ENCODE measurements at places on chromosomes 13 and 19.

DNA sequence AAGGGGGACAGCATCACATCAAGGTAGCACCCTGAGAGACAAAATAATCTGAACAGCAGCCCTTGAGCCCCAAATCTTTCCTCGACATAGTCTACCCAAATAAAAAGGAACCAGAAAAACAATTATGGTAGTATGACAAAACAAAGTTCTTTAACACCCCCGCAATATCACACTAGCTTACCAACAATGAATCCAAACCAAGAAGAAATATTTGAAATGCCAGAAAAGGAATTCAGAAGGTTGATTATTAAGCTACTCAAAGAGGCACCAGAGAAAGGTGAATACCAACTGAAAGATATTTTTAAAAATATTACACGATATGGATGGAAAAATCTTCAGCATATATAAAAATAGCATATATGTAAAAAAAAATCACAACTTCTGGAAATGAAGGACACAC is 252.9 kb upstream of the SLITRK6 start:
- no peak for DNase-seq

DNA sequence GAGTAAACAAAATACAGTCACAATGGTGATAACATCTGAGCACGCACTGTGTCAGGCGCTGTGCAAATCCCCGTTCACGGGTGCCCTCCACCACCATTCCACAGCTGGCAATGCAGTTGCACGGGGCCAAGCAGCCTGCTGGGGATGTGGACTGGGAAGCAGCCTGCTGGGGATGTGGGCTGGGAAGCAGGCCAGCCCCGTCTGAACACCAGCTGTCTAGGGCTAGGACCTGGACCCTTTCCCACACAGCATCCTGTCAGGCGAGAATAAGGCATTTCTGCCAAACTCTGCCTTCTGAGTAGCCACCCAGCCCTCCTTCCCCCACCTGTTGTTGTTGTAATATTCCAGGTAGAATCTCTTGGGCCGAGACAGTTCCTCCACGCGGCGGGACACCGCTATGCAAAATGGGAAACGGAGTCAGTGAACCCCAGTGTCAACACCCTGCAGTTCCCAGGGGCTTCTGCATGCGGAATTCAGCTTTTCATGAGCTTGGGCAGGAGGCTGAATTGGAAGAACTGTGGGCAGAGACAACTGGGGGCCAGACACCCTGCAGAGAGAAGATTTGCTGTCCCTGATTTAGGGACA is 27.8 kb upstream of the MIER2 start:
- DNase-seq: no peak

DNA sequence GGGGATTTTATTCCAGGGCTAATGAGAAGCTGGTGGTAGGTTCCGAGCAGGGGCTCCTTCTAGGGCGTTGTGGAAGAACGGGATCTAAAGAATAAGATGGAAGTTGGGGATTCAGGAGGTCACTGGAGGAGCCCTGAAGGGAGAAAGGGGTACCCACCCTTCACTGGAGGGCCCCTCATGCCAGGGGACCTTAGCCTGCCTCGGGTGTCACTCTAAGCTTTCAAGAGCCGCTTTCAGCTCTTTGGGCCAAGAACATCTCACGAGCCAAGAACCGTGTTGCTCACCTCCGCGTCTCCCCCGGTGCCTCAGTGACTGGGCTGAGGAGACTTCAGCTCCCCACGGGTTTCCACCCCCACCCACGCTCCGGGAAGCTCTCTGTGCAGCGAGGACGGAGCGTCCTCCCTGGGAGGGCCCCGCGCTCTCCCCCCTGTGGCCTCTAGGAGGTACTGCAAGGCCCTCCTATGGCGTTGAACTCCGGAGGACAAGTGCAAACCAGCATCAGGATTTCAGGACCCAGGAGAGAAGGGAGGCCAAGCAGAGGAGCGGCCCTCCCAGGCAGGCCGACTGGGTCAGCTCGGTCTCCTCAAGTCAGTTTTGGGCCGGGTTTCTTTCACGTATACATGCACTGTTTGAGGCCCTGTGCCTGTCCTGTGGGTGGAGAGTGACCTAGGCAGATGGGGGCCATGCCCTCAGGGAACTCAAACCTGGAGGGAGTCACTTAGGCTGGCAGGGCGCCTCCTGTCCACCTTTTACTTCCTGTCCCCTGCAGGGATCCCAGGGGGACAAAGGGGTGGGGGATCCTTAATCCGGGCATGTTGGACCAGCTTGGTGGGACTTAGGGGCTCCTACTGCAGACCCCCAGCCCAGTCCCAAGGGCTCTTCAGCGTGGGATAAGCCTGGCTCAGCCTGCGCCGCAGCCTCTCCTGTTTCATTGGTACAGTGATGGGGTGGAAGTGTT is 5.1 kb upstream of the KRTDAP start:
- peak; percentile 95 for DNase-seq

GRCh38 chr13:98368019-98368418 is 190.9 kb upstream of the RNF113B start:
- no peak for DNase-seq

GRCh38 chr13:113157206-113157928 is 1.1 kb upstream of the PROZ start:
- no peak for DNase-seq

- no peak for DNase-seq
Measured at GRCh38 chr13:34803756-34804155, 138.3 kb upstream of the NBEA start.

DNA sequence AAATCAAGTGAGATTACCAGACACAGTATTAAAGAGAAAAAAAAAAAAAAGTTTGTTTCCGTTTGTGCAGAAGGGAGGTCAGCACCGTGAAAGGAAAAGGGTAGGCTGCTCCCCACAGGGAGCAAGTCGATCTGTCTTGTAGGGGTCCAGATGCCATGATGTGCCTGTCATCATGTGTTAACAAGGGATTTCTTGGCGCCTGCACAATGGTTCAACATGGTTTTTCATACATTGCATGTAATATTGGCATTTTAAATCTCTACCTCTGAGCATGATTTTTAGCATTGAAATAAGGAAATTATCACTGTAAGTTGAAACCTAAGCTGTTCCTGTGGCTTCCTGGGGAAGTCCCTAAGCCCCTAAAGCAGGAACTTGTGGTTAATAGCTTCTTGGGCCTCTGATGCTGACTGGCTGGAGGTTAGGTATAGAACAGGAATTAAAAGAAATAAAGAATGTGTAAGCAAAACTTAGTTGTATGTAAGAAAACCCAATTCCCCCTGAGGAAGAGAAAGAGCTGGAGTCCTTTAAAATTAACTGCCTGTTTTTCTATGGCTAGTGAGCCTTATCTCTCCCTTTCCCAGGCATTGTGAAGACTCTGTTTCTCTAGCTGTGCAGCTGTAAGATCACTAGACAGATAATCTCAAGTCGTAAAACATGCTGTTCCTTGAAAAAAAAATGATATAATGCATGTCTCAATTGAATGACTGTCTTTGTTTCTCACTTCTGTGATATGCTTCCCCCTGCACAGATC is 7.4 kb upstream of the FCGBP start:
- no peak for DNase-seq

DNA sequence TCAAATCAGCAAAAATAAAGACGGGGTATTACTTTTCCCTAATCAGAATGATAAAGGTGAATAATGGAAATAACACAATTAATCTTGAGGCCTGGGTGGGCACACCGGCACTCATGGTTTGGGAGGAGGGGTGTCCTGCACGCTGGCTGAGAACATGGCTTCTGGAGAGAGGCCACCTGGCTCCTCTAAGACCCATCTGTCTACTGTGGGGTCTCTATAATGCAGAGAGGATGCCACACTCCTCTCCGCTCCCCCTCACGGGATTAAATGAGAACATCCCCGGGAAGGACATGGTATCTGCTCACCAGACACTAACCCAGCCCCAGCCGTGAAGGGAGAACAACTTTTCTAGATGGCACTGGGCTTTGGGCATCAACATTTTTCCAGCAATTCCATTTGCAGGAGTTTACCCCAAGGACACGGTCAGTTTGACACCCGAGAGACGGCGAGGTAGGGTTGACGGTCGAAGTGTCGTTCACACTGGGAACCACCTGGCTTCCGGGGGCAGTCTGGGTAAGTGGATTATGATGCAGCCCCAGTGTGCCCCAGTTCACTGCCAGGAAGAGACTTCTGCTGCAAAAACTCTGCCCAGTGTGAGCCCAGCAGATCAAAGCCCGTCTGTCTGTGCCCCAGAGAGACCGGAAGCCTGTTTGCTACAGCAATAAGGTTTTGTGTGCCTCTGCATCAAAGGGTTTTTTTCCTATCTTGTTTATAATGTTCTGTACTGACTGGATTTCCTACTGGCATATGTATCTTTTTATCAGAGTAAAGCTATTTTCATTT is 56.6 kb downstream of the CEBPG start:
- peak; percentile 19 for DNase-seq

DNA sequence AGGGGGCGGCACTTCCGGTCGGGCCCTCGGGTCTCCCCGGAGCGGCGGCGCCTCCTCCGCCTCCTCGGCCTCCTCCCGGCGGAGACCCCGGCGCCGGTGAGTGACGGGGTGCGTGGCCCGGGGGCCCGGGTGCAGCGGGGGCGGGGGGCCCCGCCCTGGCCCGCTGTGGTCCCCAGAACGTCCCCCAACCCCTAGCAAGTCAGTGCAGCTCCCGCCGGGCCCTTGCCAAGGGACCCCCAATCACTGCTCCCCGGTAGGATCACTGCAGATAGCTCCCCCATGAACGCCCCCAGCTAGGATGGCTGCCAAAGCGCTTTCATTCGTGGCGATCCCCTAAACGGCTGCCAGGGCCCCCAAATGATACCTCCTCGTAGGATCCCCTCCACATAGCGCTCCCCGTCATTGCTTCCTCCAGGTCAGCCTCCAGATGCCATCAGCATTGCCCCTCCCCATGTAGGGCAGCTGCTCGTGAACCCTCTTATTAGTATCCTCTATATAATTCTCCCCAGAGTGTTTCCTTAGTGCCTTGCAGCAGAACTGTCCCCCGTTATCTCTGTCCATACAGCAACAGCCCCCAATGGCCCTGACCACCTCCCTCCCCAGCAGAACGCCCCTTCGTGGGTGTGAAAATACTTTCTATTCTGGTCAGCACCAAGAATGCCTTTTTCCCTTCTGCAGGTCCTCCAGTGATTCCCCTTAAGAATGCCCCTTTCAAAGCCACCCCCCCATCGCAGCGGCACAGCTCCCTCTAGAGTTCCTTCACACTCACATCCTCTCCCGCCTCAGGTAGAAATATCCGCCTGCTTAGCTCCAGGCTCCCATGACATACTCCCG is at the start of gene ZNF865:
Gene ZNF865 (plus strand): TSS at position 11 of the 834 bp plus-strand sequence. CDS start 7,972 bp downstream, outside the sequence.
- peak; percentile 91 for DNase-seq

DNA sequence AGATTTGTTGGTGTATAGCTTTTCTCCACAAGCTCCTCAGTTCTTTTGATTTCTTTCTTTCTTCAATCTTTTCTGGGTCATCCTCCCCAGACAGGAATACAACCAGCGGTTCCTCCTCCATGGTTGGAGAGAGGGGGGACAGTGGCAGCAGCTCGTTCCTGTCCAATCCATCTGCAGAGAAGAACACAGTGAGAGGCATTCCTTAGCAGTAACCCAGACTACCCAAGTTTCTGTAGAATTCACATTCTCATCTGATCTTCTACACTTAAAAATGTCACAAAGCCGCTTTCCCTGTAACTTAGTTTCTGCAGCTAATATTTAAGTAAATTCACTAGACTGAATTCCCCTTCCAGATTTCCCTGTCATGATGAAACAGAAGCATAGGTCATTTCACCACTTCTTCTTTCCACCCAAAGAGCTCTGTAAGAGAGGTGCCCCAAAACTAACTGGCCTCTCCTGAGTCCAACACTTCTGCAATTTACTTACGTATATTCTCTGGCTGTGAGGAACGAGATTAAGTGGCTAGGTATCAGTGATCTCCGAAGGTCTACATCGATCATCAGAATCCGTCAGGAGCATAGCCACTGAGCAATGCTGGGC is 171.9 kb downstream of the TBC1D4 start:
- no peak for DNase-seq

- DNase-seq: no peak
Measured at GRCh38 chr13:106407338-106407737, 128.1 kb downstream of the EFNB2 start.

DNA sequence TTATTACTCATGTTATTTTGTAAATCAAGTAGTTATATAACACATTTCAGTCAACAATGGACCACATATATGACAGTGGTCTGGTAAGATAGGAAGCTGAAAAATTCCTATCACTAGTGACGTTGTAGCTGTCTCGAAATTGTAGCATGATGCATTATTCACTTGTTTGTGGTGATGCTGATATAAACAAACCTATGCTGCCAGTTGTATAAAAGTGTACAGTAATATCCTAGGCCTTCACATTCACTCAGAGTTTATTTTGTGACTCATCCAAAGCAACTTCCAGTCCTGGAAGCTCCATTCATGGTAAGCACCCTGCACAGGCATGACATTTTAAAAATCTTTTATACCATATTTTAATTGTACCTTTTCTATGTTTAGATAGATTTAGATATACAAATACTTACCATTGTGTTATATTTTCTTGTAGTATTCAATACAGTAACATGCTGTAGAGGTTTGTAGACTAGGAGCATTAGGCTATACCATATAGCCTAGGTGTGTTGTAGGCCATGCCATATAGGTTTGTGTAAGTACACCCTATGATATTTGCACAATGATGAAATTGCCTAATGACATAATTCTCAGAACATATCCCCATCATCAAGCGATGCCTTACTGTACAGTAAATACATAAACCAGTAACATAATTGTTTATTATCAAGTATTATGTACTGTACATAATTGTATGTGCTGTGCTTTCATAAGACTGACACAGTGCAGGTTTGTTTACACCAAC is 49.3 kb downstream of the IFT88 start:
- DNase-seq: no peak

DNA sequence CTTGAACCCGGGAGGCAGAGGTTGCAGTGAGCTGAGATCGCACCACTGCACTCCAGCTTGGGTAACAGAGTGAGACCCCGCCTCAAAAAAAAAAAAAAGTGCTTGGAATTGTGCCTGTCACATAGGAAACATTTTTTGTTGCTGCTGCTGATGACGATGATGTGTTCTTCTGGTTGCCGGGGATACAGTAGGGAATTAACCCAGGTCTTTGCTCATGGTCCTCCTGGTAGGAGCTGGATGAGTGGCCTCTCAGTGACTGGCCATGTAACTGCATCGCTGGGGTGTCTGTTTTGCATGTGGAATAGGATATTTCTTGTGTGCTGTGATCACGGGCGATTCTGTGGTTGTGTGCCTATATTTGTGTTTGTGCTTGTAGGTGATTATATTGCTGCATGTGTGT is 4.7 kb upstream of the CNFN start:
- no peak for DNase-seq

DNA sequence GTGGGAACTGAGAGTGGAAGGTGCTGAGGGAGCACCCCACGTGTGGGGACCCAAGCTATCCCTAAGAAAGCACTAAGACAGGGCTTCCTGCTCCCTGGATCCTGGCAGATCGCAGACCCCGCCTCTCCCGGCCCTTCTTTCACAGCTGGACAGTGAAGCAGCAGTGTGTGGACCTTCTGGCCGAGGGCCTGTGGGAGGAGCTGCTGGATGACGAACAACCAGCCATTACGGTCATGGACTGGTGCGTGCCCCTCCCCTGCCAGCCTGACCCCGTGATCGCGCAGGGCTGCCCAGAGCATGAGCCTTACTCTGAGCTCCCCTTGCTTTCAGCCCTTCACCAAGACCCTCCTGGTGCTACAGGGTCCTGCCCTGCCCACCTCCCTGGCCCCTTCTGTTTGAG is 2.3 kb downstream of the NCCRP1 start:
- DNase-seq: peak; percentile 72

All from H7 (cell line).